ENCODE measurements at places on chromosomes 5 and 9.

DNA sequence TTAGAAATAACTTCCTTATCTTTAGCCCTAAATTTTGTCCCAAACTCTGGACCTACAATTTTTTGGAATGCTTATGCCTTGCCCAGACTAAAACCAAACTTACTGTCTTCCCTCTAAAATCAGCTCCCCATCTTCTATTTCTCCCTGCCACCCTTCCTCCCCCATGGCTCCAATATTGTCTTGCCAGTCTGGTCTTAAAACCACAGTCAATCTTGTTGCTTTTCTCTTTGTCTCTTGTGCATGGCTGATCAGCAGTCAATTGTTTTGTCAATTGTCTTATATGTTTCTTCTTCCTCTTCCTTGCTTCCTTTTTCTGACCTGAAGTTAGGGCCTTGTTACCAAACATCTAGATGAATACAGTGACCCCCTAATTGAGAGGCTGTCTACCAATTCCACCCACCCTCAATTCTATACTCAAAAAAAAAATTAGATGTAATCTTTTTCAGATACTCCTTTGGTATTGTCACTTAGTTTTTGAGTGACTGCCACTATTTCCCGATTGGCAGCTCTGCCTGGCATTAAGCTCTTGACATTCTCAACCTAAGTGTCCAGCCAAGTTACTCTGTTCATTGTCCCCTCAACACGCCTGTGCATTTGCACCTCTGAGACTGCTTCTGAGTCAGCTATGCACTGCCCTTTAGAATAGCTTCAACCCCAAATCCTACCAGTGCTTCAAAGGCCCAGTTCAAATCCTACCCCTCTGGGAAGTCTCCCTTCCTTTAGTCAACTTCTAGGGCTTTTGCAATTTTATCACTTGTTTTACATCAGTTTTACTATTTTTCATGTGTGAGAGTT is 2.5 kb downstream of the PDCD1LG2 start:
- DNase-seq: no peak

- no peak for DNase-seq
Observed at GRCh38 chr9:113570106-113570505, 106.6 kb downstream of the RGS3 start.

DNA sequence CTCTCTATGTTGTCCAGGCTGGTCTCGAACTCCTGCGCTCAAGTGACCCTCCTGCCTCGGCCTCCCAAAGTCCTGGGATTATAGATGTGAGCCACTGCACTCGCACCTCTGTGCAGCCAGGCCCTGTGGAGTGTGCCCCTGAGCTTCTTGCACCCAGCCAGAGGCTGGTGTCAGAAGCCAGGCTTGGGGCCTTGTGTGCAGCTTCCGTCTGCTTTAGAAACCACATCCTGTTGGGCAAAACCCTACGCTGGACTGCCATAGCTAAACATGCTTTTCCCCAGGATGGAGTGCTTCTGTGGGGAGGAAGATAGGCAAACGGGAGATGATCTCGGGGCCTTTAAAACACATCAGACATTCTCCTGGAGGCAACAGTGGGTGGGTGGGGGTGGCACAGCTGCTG is 40.1 kb downstream of the PRRT1B start:
- peak; percentile 10 for DNase-seq

- peak; percentile 31 for DNase-seq
Observed at GRCh38 chr5:142807372-142807911, 37.3 kb downstream of the ARHGAP26 start.

DNA sequence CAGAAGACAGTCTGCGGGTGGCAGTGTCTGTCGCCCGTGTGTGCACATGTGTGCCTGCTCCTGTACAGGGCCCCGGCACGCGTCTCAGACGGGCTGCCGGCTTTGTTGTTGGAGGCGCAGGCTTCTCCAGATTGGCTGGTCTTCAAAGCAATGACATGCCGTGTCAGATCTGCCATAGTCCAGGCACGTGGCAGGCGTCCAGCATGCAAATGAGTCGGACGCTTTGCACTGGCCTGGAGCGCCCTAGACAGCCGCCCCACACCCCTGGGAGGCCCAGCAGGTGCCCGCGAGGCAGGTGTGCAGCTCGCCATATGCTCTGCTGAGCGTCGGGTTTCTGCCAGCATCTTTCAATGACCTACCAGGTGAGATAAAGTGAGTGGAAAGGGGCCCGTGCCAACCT is 71.5 kb downstream of the GADD45G start:
- DNase-seq: no peak

GRCh38 chr5:35826056-35826455 is 30.6 kb upstream of the IL7R start:
- no peak for DNase-seq

GRCh38 chr9:130499804-130500263 is 55.1 kb downstream of the ASS1 start:
- DNase-seq: no peak

GRCh38 chr9:123322273-123323195 is 33.5 kb upstream of the CRB2 start:
- no peak for DNase-seq

DNA sequence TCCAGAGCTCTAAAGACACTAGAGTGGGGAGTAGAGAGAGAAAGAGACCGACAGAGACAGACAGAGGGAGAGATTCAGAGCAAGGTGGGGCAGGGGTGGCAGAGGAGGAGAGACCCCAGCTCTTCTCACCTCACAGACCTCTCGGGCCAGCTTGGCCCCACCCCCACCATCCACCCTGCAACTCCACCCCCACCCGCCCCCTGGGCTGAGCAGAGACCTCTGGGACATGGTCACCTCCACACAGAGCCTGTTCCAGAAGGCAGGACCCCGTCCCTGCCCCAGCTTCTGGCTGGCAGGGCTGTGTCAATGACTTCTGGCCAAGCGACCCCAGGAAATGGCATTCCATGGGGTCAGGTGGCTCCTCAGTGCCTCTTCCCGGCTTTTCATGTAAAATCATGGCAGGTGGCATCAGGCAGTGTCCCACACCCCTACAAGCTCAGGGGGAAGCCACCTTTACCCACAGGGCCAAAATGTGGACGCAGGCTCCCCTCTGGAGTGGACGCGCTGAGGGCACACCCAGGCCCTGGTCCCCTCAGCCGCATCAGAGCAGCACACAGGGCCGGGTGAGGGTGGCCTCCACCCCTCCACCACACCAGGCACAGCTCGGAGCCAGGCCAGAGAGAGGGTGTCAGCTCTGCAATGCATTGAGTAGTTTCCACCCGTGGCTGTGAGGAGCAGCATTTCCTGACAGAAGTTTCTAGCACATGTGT is 131.2 kb upstream of the LPCAT1 start:
- no peak for DNase-seq

DNA sequence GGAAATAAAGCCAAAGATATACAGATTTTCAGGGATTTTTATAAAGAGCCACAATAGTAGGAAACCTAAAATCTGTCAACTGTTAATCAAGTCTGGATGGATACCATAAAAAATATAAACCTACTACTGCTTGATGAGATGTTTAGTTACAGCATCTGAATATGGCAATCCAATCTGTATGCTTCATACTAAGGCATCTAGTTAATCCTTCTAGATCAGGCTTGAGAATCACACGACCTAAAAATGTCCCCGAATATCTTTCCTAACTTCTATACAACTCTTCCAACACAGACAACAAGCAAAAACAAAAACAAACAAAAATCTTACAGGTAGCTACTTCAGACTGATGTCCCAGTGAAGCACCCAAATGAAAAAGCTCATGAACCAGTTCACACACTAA is 29.8 kb downstream of the SSBP2 start:
- no peak for DNase-seq

DNA sequence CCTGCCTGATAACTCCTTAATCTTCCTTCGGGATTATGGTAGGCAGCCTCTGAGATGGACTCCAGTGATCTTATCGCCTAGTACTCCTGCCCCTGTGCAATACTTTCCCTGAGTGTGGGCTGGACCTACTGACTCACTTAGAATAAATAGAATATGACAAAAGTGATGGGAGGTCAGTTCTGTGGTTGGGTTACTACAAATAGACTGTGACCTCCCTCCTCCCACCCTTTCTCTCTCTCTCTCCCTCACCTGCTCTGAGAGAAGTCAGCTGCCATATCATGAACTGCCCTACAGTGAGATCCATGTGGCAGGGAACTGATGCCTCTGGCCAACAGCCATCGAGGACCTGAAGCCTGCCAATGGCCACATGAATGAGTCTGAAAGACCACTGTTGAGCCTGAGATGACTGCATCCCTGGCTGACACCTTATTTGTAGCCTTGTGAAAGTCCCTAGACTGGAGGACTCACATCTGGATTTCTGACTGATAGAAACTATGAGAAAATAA is 31.7 kb downstream of the NRG2 start:
- DNase-seq: no peak

DNA sequence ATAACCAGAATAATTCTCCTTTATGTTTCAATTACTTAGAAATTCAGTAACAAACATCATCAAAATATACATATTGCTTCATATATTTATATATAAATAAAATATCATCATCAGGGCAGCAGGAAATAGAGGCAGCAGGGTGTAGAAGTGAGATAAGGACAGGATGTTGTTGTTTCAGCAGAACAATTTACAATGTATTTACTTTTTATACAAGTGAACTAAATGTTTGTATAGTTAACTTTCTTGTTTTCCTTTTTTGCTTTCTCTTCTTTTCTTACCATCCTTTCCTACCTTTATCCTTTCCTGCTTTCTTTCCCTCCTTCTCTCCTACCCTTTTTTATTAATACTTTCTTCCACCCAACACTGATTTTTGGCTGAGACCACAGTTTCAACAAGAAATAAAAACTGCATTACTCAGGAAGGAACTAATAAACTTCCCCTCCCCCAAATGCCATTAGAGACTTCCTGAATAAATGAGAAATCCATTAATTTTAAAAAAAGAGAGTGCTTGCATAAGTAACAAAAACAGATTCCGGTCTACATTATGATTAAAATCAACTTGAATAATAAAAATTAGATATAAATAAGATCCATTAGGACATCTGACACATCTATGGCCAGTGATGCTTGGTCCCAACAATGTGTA is 159.8 kb upstream of the ACOT12 start:
- DNase-seq: no peak

DNA sequence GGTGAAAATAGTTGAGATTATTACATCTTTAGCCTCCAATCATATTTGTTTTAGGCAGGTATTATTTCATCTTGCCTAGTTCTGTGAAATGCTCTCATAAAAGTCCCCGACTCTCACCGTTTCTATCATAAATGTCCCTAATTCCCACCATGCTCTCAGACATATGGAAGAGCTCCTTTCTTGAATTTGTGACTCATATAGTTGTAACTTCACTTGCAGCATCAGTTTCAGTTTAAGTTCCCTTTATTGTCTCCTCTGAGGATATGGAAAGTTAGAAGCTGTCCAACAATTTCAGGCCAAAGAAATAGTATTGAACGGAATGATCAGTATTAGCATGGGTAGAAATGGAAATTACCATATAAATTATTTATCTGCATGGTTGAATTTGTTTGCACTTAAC is 187.5 kb upstream of the NR4A3 start:
- no peak for DNase-seq

GRCh38 chr9:95927271-95928004 is 51.9 kb downstream of the ERCC6L2 start:
- no peak for DNase-seq

- DNase-seq: no peak
Observed at GRCh38 chr5:543351-543750, 19.1 kb upstream of the SLC9A3 start.

DNA sequence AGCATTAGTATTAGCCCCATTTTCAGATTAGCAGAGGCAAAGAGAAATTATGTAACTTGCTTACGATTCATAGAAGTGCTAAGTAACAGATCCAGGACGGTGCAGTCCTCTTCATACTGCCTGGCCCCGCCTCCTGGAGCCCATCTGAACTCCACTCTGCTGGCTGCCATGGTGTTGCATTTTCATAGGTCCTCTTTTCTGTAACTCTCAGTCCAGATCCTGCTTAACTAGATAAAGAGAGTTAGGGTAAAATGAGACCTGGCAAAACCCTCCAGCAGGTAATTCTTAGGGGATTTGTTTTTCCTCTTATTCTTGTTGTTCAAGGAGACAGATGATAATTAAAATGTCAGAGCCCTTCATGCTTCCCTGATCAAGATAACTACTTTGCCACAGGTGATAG is 135.1 kb upstream of the EFNA5 start:
- DNase-seq: no peak

- no peak for DNase-seq
Observed at GRCh38 chr5:8997542-8998070, 548.3 kb downstream of the SEMA5A start.

GRCh38 chr9:74220327-74220726 is 276.8 kb upstream of the RORB start:
- DNase-seq: no peak

GRCh38 chr5:31531888-31532547 is at the start of the genes C5orf22 and DROSHA:
Gene C5orf22, plus strand, starts transcription at chr5:31532301. Its CDS starts 92 bp downstream, at chr5:31532393.
Gene DROSHA, minus strand, starts transcription at chr5:31532093. Its CDS starts 3,034 bp downstream, at chr5:31529059.
- peak; percentile 92 for DNase-seq

- no peak for DNase-seq
Observed at GRCh38 chr5:151284392-151284967, 19.1 kb downstream of the SLC36A3 start.

GRCh38 chr5:133861161-133861737 is 107.2 kb downstream of the C5orf15 start:
- no peak for DNase-seq

DNA sequence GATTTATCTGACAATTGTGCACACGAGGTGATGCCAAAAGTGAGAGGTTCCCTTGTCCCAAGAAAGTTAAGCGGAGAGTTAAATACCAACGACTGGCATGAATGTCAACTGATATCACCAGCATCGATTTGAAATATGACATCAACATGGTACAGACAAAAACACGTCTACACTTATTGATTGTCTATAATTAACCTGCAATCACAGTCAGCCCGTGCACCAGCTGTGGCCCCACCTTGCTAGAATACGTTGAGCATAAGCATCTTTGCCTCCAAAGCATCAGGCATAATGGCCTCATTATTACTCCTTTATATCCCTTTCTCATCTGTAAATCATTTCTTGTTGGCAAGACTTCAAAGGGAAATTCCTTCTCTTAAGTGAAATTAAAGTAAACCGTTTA is 625.4 kb downstream of the IRX1 start:
- no peak for DNase-seq

- DNase-seq: no peak
Observed at GRCh38 chr5:76582230-76583162, 40.7 kb downstream of the F2RL2 start.

DNA sequence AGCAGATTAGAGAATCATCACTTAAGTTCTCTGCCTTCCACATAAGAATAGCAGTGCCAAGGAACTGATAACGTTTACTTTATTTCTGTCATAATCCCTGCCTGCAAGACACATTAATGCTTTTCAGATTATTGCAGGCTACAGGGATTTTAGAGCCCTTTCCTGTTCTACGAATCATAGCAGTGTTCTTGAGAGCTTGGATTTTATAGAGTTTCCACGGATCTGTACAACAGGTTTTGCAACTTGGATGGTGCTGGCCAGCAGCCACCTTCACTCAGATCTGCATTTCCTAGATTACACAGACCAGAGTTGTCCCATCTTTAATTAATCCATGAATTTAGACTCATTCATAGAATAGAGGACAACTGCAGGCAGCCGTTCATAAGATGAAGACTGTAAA is 38.1 kb downstream of the SLC12A2 start:
- DNase-seq: no peak

GRCh38 chr9:27019589-27019988 is 14.1 kb upstream of the LRRC19 start:
- DNase-seq: no peak

GRCh38 chr5:112833971-112834370 is 27.1 kb upstream of the SRP19 start:
- DNase-seq: no peak

GRCh38 chr5:178590924-178591423 is 781 bp upstream of the COL23A1 start:
- no peak for DNase-seq
